ENCODE measurements at places on chromosomes 6 and 20. TPM values are rescaled to one million over a fixed set of nuclear protein-coding genes. Genes with fewer than 3 reads are reported as not detected.

OGFRL1 gene
- 5.2 TPM for total RNA-seq

HCK gene
- not detected for total RNA-seq

HMGCLL1 gene
- total RNA-seq = not detected

CALHM5 gene
- total RNA-seq = not detected

COL9A1 gene
- total RNA-seq = not detected

WFDC10A gene
- not detected for total RNA-seq

CDYL gene
- 38.4 TPM for total RNA-seq

PDYN gene
- not detected for total RNA-seq

GHRH gene
- not detected for total RNA-seq

SAMD3 gene
- not detected for total RNA-seq

CPXM1 gene
- not detected for total RNA-seq

RNF114 gene
- 106 TPM for total RNA-seq

SCRT2 gene
- not detected for total RNA-seq

FOXA2 gene
- total RNA-seq = 14.4 TPM

EDN1 gene
- 25.6 TPM for total RNA-seq

SLC17A1 gene
- total RNA-seq = not detected

ADGB gene
- total RNA-seq = not detected

TOX2 gene
- total RNA-seq = 0.98 TPM

SLC35D3 gene
- not detected for total RNA-seq

NOL7 gene
- total RNA-seq = 95.4 TPM

TMC2 gene
- total RNA-seq = not detected

IP6K3 gene
- total RNA-seq = not detected

LRRC73 gene
- total RNA-seq = 0.22 TPM

EEF1A2 gene
- total RNA-seq = 463 TPM

SYNDIG1 gene
- total RNA-seq = not detected

PRKN gene
- not detected for total RNA-seq

PRDM1 gene
- total RNA-seq = 2.5 TPM

STX11 gene
- 1.5 TPM for total RNA-seq

OR2B6 gene
- total RNA-seq = not detected

SIRPG gene
- not detected for total RNA-seq

BNIP5 gene
- total RNA-seq = not detected

ZSCAN23 gene
- total RNA-seq = 3.4 TPM

VWA7 gene
- total RNA-seq = 1.9 TPM

APOM gene
- total RNA-seq = 1.6 TPM

RPP40 gene
- total RNA-seq = 29.3 TPM

LY6G6C gene
- 0.22 TPM for total RNA-seq

SGK1 gene
- total RNA-seq = 95.2 TPM

DACT2 gene
- not detected for total RNA-seq

OR12D3 gene
- not detected for total RNA-seq

COL19A1 gene
- total RNA-seq = not detected

TMEM244 gene
- not detected for total RNA-seq

NOX3 gene
- total RNA-seq = not detected

CST5 gene
- not detected for total RNA-seq

DEFB116 gene
- not detected for total RNA-seq

LAMA5 gene
- total RNA-seq = 308 TPM

HLA-DQB1 gene
- total RNA-seq = not detected

RNF8 gene
- total RNA-seq = 20.2 TPM

DEFB110 gene
- not detected for total RNA-seq

PARD6B gene
- total RNA-seq = 3.7 TPM

PDCD2 gene
- 77.2 TPM for total RNA-seq

OTOR gene
- not detected for total RNA-seq

PCK1 gene
- not detected for total RNA-seq

LGSN gene
- total RNA-seq = not detected

SPDEF gene
- 190 TPM for total RNA-seq
